ENCODE measurements at places on chromosomes 2 and 18.

DNA sequence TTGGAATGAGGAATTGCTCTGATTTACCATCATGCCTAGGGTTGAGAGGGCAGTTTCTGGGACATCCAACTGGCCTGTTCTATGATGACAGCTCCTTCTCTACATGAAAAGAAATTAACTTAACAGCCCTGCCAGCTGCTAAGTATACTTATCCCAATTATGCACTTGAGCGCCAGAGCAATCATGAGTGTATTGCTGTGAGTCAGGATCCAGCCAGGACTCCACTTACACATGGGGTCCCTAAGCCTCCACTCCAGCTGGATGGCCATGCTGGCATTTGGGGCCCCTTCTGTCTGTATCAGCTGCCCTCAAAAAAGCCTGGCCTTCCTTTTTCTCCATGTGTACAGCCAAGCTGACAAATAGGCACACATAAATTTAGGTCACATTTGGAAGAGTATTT is 481.9 kb downstream of the TMX3 start:
- DNase-seq: no peak

GRCh38 chr2:11858883-11859282 is 112.5 kb downstream of the LPIN1 start:
- no peak for DNase-seq

GRCh38 chr18:74225193-74225840 is 66.4 kb downstream of the CYB5A start:
- DNase-seq: no peak

GRCh38 chr2:72148837-72149555 is 1.3 kb upstream of the CYP26B1 start:
- peak; percentile 86 for DNase-seq

GRCh38 chr2:113390124-113390849 is 47.2 kb upstream of the ZNG1B start:
- DNase-seq: no peak

DNA sequence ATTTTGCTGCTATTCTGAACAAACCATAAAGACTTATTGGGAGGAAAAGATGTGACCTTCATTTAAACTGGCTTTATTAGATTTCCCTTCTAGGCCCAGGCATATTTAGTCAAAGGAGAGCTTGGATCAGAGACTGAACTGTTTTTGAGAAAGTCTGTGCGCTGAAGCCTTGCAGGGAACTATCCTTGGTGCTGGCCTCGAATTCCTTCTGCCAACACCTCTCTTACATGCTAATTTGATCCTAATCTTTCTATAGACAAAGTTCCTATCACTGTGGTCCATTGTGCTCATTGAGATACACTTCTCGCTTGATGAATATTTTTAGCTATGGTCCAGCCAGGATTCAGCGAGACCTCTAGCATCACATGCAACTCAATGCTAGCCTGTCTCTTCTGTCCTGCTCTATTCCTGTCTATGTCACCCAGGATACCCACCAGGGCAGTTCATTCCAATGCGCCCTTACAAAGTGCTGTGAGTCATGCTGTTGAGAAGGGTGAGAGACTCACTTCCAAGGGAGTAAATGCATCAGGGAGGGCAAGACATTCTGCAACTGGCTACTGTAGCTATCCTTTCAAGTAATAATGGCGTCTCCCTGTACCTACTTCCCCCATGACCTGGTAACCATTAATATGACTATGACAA is 356.7 kb upstream of the LYPD1 start:
- no peak for DNase-seq

DNA sequence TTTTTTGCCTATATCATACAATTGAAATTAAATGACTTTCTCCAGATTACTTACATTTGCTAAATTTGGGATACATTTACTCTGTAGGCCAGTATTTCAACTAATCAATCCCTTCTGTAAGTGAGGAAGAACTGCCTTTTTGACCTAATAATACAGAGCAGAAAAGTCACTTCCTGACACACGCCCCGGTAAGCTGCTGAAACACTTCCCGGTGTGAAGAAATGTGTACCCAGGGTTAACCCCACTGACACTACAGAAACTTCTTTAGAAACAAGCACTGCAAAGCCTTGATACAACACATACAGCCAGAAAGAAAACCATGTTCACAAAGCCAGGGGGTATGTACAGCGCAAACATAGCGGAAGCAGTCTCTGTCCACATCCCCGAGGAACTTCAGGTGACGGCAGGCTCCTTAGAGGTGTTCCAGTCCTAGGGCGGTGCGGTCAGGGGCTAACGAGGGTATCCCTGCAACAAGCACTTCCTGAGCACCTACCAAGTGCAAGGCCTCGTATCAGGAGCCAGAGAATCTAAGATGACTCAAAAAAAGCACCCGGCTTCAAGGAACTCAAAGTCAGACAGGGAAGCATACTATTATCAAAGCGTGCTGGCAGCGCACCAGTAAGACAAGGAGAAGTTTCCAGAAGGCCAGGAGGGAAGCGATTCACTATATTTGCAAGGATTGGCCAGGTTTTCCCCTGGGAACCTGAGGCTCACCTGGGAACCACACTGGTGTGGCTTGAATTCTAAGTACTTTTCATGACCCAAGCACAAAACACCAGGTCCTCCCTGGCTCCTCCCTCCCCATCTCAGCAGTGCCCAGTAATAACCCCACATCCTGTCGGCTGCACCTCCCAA is 46.6 kb downstream of the ZNF516 start:
- DNase-seq: peak; percentile 58

- DNase-seq: no peak
These were observed 81.0 kb downstream of the GPR39 start for GRCh38 chr2:132497591-132497990.

DNA sequence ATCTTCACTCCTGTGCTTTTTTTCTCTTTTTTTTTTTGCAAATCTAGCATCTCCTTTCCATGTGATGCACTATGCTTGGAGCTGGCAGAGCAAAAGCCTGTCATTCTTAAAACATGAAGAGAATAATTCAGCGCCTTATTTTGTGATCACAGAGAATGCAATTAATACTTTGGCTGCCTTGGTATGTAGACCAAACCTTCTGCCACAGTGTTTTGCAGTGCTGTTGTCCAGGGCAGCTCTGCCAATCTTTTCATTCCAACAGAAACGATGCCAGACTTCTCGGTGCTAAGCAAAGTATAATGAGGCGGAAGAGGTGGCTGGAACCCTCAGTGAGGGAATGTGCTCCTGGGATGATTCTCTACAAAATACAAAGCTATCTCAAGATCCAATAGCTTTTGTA is 25.6 kb downstream of the BCL2 start:
- DNase-seq: no peak

GRCh38 chr2:67581751-67582150 is 184.6 kb downstream of the ETAA1 start:
- DNase-seq: no peak

DNA sequence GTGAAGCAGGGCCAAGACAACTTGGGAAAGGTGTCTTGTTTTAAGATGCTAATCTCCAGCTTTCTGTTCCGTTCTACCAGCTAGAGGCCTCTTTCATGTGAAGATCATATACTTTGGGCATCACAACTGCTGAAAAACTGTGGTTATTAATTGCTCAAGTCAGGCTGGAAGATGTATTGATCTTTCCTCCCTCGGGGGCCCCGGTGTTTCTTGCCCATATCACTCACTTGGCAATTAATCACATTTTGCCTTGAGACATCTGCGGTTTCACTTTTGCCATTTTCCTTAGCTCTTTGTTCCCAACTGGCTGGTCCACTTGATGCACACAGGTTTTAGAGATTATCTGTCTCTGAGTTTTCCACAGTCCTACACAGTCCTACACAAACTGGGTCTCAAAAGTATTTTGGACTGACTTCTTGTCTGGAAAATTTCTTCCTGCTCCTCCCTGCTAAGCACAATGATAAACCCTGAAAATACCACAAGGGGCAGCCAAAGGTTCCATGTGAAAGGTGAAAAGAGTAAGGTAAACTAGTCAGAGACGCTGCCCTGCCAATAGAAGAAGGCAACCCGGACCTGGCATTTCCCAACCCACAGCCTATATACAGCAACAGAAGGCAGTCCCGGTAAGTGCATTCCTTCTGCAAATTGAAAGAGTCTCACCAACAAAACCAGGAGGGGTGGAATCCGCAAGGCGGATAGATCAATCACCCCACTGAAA is 181.0 kb downstream of the AFF3 start:
- no peak for DNase-seq

- DNase-seq: no peak
These were observed 308.5 kb downstream of the NOL4 start for GRCh38 chr18:33916200-33916599.

DNA sequence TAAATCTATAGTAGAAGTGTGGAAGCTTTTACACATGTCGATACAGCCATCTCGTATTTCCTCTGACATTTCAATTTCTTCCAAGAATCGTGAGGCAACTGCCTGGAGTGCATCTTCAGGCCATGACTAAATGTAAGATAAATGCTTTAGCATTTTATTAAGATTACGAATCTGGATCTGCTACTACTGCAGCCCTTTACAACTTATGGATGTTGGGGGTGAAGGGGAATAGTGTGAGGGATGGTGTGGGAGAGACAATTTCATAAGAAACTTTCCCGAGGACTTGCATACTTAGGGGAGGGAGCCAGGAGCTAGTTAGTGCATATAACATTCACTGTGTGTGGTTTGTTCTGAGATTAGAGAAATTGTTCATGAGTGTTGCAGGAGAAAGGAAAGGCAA is 204.8 kb downstream of the SLC39A10 start:
- DNase-seq: no peak

DNA sequence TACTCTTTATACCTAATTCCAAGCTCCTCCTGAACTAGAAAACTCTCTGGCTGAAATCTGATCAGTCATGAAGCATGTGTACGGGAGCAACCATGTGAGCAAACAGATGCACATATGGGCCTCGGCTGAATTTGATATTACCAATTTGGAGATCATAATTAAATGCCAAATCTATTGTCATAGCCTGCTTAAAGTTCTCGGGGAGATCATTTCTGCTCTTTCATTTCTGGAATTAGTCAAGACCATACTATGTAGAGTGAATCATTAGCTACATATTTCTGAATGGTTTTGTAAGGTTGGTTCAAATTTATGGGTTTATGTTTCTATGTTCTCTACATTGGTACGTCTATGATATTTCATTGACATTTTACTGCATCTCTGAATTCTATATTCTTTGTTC is 205.5 kb downstream of the UBE2E3 start:
- no peak for DNase-seq

GRCh38 chr2:235050980-235051351 is 99.1 kb downstream of the SH3BP4 start:
- peak; percentile 78 for DNase-seq

DNA sequence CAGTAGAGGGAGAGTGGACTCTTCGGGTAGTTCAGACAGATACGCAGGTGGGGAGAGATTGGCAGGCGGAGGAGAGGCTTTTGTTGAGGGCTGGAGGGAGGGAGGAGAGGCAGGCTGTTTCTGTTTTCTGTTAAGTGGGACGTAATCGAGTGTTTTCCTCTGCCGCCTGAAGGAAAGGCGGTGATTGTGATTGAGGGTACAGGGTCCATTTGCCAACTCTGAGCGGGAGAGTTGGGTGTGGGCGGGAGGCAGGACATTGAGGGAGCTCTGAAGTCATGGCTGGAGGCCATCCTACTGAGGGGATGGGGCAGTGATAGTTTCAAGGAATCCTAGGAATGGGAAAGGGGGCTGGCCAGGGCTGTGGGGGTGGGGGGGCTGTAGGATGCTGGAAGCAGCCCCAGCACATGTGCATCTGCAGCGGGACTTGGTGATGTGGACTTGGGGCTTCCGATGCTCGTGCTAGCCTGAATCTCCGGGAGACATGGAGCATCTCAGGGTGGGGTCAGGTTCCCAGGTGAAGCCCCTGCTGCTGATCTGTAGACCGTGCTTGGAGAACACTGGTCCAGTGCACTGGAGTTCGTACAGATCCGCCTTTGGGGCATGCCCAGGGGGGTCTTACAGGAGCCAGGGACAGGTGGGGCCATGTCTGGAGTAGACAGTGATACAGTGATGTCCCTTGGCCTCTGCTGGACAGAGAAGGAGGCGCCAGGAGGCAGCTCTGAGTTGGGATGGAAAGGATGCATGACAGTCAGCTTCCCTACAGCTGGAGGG is 167.5 kb downstream of the AGAP1 start:
- no peak for DNase-seq

DNA sequence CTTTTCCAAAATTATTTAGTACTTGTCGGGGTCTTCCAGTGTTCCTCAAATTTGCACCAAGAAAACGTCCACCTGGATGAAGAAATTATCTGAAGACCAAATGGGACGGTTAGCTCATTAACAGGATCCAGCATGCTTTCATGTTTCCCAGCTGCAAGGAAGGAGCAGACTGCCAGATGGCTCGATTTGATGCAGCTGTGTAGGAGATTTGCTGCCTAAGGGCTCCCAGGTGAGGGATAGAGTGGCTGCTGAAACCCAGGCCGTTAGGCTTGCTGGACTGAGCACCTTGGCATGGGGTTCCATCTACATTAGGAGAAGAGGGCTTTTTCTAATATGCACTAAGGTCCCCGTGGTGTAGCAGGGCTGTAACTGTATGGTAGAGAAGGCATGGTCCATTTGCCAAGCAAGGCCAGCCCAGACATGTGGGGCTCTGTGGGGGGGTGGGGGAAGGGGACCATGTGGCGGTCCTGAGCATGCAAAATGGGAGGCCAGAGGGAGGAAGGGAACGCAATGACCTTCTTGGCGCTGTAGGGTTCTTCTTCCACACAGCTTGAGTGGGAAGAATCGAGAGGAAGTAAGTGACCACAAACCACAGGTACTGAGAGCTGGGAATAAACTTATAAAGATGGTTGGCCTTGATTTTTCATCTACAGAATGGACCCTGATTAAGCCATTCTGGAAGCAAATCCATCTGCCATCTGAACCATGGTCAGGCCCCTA is 144.0 kb downstream of the TMEM163 start:
- DNase-seq: no peak

DNA sequence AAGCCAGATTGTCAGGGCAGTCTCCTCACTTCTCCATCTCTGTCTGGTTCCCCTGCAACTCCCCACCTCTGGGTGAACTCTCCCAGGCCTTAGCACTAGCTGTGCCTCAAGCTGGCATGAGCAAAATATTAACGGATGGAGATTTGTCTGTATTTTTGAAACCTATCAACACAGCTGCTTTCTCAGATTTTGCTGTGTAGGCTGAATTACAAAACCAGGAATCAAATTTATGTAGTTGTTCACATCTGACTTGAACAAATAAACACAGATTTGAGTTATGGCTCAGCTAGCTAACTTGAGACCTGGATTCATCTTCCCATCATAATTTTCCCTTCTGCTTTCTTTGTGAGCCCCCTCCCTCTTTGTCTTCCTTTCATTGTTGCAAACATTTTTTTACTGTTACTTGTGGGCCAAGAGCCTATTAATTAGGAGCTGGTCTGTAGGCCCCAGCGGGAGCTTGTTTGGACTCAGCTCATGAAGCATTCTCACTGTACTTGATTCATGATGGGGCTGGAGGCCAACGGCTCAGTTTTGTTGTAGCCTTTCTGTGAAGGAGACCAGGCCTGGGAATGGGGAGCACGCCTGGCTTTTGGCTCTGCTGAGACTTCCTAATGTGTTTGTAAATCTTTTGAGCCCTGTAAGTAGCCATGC is 164.1 kb upstream of the GATA6 start:
- DNase-seq: no peak

GRCh38 chr2:63436488-63436887 is 151.8 kb downstream of the WDPCP start:
- DNase-seq: no peak

GRCh38 chr2:67008155-67008554 is 389.0 kb upstream of the ETAA1 start:
- no peak for DNase-seq

Measured in left forelimb (tissue), 1 donor.